ENCODE measurements at places on chromosomes 1 and 21.

- DNase-seq = no peak
Measured at GRCh38 chr1:170711682-170712081, 47.8 kb downstream of the PRRX1 start.

DNA sequence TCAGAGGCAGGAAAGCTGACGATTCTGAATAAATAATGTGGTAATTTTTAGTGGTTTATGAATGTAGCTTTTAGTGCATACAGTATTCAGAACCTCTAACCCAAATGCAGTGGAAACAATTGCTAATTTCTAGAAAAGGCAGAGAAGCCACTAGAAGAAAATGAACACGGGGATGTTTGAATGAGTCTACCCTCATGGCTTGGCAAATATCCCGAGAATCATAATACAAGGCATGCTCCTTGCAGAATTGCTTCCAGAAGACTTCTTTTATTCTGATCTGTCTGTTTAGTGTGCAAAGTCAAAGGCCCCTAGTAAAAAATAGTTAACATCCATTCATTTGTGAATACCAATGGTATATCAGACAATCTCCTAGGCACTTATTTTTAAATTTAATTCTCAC, 246.8 kb downstream of the LMO4 start:
- no peak for DNase-seq

DNA sequence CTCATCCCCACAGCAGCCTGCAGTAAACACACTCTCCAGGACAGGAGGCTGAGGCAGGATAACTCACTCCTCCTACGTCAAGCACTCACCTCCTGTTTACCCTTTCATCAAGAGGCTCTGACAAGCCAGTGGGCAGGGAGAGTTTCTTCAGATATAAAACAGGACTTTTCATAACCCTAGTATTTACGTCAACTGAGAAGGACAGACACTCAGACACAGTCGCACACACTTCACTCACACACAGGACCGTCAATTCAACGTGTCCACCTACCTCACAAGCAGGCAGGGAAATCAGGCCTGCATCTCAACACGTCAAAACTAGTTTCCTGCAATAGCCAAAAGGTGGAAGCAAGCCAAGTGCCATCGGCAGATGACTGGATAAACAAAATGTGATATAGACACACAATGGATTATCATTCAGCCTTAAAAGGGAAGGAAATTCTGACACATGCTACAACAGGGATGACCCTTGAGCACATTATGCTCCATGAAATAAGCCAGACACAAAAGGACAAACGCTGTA, 48.6 kb downstream of the ITPKB start:
- DNase-seq = no peak

DNA sequence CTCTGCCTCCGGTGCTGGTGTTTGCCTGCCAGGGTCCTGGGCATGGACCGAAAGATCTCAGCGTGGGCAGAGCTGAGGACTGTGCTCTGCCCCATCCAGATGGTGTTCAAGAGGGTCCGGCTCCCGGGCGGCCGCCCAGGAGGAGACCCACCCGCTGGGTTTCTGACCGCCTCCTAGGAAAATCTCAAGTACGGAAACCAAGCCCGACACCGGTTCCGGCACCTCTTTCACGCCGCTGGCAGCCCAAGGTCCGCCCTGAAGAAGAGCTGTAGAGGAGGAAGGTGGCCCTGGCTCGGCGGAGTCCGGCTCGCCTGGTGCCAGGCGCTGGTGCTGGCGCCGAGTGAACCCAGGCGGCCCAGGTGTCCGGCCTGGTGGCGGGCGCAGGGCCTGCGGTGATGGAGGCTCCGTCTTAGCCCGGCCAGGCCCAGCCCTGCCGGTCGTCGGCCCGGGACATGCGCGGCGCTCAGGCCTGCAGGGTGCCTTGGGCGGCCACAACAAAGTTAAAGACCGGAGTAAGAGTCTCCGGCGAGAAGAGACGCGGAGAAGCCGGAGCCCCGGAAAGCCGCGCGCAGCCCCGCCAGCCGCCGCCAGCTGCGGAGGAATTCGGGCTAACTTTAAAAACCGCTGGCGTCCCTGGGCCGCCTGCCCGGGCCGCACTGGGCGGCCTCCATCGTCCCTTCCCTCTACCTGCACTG, 1.5 kb downstream of the GRIK3 start:
- no peak for DNase-seq

GRCh38 chr1:218945050-218945449, 228.6 kb upstream of the LYPLAL1 start:
- no peak for DNase-seq

DNA sequence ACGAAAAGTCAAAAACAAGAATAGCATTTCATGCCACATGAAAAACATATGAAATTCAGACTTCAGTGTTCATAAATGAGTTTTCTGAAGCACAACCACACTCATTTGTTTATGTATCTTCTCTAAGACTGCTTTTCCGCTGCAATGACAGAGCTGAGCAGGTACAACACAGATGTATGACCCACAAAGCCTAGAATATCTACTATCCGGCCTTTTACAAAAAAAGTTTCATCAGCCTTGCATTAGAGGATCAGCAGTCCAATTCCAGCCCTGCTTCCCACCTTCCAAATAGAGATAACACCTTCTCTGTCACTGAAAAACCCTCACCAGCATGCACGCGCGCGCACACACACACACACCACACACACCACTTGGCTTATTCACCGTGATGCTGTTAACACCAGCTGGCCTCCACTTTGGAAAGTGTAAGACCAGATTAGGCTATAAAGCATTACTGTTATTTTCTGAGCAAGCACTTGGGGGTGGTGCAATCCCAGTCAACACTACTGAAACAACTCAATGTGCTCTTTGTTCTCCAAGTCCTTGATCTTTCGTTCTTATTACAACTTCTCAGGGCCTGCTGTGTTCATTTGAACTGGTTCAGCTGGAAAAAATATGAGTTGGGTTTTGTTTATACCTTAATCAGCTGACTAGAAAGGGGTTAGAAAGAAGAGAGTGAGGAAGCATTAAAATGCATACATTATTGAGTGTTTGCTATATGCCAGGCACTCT, 90.0 kb downstream of the GLUL start:
- DNase-seq = no peak

- no peak for DNase-seq
Measured at GRCh38 chr1:236757640-236758039, 37.5 kb upstream of the MTR start.

DNA sequence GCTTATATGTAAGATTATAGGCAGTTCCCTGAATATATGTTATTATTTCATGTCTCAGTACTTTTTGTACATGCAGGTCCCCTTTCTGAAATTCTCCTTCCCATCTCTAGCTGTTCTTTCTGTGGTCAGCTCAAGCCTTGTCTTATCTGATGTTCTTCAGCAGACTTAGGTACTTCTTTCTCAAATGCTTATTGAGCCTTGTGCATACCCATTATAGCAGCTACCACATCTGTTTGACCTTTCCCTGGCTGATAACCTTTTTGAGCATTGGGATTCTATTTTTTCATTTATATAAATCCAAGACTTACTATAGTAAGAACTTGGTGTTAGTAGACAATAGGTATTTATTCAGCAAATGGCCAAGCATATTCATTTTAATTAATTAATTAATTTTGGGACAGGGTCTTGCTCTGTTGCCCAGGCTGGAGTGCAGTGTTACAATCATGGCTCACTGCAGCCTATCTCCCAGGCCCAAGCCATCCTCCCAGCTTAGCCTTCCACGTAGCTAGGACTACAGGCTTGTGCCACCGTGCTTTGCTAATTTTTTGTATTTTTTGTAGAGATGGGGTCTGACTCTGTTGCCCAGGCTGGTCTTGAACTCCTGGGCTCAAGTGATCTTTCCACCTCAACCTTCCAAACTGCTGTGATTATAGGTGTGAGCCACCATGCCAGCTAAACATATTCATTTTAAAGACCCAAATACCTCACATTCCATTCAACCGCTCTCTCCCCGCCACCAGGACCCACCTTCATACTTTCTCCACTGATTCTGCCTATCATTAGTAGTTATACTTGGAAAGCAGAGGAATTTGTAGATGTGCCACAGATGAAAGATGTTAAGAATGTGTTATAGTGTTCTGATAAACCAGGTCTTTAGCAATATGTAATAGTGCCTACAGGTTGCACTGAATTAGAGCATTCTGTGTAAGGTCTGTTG, 16.7 kb downstream of the TIPRL start:
- DNase-seq = no peak

All from chondrocyte (in vitro differentiated cells).